Colonic mucosa (tissue), 4 donors: ENCODE measurements at places on chromosomes 4 and X. TPM values are rescaled to one million over a fixed set of nuclear protein-coding genes. Genes with fewer than 3 reads are reported as not detected.

ADH4 gene
- total RNA-seq, result 1.5 TPM

ZCCHC4 gene
- 7.9 TPM for total RNA-seq

SH3RF1 gene
- 77.1 TPM for total RNA-seq

GPRASP1 gene
- total RNA-seq, result 3.7 TPM

UGT2A3 gene
- total RNA-seq, result 135 TPM

C4orf36 gene
- total RNA-seq, result 0.54 TPM

CTSO gene
- total RNA-seq, result 14.7 TPM

GPRASP3 gene
- 4.0 TPM for total RNA-seq

UGT2B7 gene
- total RNA-seq, result 3.0 TPM

GAR1 gene
- 21.0 TPM for total RNA-seq

MTMR8 gene
- 6.9 TPM for total RNA-seq
